Forelimb muscle (tissue), 1 donor: ENCODE measurements at places on chromosomes 13 and 19. TPM values are rescaled to one million over a fixed set of nuclear protein-coding genes. Genes with fewer than 3 reads are reported as not detected.
A peak's percentile ranks its signal among the peaks of the same experiment; 100 is the strongest.

FRY gene
- polyA plus RNA-seq: 53.1 TPM

TGFBR3L gene
- polyA plus RNA-seq: 0.24 TPM

GRCh38 chr13:23766939-23767338, 122.3 kb downstream of the MIPEP start:
- no peak for DNase-seq

DNA sequence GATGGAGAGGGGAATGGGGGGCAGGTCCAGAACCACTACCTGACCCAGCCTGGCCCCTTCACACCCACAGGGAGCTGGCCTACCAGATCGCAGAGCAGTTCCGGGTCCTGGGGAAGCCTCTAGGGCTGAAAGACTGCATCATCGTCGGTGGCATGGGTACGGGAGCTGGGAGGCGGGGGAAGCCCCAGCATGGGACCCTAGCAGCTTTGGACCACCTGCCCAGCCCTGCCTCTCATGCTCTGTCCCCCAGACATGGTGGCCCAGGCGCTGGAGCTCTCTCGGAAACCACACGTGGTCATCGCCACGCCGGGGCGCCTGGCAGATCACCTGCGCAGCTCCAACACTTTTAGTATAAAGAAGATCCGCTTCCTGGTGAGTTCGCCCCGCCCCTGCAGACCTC, 2.1 kb downstream of the DDX49 start:
- DNase-seq: no peak

- peak; percentile 97 for DNase-seq
Observed at GRCh38 chr19:49085020-49085867, at the start of gene SNRNP70. Gene SNRNP70 (plus strand): TSS chr19:49085451. CDS start chr19:49086415, 964 bp downstream.

- DNase-seq: no peak
Observed at GRCh38 chr13:50280441-50280937, 265.2 kb downstream of the KCNRG start.
